ENCODE measurements at places on chromosomes 13 and 19.

- no peak for DNase-seq
These were observed 110.5 kb downstream of the COG6 start for GRCh38 chr13:39765801-39766463.

DNA sequence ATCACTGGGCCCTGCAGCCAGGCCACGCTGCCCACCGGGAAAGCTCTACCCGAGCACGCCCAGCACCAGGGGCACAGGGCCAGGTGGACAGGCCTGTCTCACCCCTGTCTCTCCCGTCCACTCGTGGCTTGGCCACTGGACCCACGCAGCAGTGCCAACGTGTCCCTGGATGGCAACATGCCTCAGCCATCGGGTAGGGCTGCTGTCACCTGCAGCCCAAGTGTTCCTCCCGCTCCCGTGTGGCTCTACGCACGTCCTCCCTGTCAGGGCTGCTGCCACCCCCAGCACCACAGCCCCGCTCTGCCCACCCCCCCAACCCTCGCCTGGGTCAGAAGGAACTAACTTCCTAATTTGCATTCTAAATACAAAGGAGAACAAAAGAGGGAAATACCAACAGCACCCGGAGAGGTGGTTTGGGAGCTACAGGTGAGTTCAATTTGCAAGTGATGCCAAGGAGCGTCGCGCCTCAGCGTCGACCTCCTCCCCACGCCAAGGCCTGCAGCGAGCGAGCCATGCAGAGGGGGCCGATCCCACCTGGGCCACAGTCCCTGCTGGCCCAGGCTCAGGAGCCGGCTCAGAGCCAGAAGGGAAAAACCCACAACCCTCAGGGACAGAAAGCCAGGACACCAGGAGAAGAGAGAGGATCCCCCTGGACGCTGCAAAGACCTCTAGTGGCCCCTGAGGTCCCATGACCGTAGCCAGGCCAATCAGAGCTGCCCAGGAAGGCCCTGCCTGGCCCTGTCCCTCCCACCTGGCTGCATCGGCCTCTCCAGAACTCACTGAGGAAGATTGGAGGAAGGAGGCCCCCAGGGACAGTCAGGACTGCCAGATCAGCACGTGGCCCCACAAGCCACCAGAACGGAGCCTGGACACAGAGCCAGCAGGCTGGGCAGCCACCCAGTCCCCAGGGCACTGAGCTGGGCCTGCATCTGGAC, 128.4 kb upstream of the SPACA7 start:
- DNase-seq: no peak

GRCh38 chr13:78129823-78130222, 211.2 kb upstream of the EDNRB start:
- DNase-seq: no peak

DNA sequence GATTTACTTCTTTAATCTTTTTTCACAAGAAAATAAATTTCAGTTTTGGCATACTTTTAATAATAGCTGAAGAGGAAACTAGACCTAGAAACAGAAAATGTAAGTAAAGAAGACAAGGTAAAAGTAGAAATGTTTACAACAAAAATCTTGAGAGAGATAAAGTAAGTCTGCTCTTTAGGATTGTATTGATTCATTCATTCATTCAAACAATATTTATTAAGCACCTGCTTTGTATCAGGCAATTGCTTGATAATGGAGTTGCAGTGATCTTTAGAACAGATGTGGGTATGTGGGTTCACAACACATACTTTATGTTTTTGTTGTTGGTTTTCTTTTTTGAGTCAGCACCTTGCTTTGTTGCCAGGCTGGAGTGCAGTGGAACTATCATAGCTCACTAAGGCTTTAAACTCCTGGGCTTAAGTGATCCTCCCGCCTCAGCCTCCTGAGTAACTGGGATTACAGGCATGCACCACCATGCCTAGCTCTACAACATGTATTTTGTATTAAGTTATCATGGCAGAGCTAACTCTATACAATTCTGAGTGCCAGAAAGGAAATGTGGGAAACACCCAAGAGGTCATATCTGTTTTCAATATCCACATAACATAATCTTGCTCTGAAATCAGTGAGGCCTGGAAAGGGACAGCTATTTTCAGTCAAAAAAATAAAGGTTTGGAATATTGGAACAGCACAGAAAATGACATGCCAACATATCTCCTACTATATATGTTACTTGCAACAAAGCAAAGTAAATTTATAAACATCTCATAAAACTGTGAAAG, 8.8 kb upstream of the SPART start:
- DNase-seq: no peak

GRCh38 chr19:5827342-5827890, 12.1 kb downstream of the FUT6 start:
- DNase-seq: no peak

DNA sequence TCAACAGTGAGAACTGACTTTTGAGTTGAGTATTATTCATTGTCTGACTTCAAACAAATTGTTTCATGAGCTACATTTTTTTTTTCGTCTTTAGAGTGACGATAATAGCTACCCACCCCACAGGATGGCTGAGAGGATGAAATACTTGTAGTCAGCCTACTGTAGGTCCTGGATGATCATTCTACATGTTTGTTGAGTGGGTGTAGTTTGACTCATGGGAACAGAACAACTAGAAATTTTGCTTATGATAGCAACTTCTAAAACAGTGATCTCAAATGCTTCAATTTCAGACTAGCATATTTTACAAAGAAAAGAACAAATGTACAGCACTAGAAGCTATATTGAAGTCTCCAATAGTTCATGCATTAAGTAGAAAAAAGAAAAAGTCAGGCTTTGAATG, 651.8 kb downstream of the PCDH9 start:
- no peak for DNase-seq

DNA sequence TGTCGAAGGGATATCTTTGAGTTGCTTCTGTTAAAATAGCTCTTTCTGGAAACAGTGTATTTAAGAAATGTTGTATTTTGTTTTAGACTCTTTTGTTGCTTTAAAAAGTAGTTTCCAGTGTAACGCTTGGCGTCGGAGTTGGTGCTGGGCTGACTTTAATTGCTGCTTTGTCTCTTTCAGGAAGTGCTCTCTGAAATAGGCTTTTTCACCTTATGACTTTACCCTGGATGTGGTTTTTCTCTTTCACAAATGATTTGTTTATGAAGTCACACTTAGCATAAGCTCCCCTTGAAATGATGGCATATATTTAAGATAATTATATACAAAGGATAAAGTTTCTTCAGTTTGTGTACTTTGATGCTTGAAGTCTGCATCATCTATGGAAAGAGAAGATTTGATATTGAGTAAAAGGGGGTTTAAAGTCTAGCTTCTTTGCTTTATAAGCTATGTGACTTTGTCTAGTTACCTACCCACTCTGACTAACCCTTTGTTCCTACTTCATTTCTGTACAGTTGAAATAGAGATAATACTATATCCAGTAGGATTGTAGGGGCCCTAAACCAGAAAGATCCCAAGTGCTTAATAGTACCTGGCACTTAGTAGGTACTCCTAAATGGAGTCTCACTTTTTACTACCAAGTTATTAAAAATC, at the start of gene GPR18:
Gene GPR18 (minus strand): TSS at position 170 of the 651 bp plus-strand sequence. CDS start 2,507 bp downstream, outside the sequence.
- DNase-seq: peak; percentile 26

Data from activated CD4-positive, alpha-beta T cell treated with anti-CD3 and anti-CD28 coated beads, Interleukin-2, amount 50 U/mL, for 1 hour (primary cell).